ENCODE measurements at places on chromosomes 12 and 14.
A peak's percentile ranks its signal among the peaks of the same experiment; 100 is the strongest.

DNA sequence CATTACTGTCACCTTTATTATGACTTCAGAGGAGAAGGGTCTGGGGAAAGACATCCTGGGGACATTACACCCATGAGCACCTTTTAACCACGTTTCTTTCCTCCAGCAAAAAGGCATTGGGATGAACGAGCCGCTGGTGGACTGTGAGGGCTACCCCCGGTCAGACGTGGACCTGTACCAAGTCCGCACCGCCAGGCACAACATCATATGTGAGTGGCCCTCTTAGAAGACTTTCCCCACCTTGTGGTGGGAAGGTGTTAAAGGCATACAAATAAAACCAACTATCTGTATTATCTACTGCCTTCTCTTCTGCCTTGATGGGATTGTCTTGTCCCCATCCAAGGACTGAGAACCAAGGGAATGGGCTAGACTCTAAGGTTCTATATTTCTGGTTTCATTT lies 6.0 kb downstream of the PSMD9 start:
- no peak for DNase-seq

DNA sequence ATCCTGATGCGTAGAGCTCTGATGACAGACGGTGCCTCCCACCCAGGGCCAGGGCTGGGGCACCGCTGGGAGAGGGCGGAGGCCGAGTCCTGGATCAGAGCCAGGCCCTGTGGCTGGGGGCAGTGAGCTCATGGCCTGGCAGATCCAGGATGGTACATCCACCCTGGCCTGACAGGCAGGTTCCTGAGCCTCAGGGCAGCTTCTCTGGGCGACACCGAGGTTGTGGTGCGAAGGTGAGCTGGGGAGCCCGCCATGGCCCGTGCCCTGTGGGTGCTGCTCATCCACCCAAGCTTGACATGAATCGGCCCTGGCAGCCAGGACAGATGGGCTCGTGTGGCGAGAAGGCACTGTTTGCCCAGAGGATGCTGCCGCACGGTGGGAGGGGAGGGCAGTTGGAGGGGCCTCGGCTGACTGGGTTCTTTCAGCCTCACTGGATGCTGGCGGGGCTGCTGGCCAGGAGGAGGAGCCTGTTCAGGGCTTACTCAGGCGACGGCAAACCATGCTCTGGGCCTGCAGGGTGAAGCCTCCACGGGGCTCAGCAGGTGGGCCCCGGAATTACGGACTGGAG lies 16.6 kb downstream of the LRTM2 start:
- DNase-seq: peak; percentile 95

DNA sequence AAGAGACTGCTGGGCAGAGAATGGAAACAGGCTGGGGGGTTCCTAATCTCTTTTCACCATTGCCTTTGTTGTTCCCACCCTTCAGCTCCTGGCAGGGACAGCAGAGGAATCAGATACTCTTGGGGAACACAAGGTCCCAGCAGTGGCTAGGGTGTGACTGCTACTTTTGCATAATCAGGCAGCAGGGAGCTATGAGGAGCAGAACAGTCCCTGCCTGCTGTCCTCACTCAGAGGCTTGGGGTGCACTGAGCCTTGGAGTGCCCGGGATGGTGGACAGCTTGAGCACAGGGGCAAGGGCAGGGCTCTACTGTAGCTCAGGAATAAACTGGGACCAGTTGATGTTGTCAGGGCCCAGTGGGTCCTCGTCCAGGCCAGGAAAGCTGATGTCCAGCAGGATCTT lies 1.5 kb upstream of the TEX52 start:
- DNase-seq: no peak

GRCh38 chr14:78182722-78183121 lies 12.5 kb downstream of the NRXN3 start:
- peak; percentile 20 for DNase-seq

DNA sequence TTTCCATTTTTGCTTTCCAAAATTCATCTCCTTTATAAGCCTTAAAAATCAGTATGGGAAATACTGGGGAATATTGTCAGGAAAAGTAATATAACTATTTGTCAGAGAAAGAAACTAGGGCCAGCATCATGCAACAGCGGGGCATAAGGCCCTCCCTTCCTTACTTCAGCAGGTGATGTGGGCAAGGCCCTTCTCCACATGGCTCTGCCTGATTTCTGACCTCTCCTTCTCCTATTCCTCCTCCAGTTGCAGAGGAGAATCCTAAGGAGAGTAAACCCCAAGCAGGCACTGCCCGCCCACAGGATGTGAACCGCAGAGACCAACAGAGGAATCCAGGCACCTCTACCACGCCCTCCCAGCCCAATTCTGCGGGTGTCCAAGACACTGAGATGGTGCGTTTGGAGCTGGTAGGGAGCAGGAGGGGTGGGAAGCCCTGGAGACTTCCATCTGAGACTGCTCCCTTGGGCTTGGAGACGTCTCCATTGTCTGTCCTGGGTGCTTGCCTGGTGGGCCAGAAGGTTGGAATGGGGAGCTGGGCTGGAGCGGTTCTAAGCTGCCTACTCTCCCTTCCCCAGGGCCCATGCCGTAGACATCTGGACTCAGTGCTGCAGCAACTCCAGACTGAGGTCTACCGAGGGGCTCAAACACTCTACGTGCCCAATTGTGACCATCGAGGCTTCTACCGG lies 2.7 kb upstream of the SOAT2 start:
- no peak for DNase-seq

DNA sequence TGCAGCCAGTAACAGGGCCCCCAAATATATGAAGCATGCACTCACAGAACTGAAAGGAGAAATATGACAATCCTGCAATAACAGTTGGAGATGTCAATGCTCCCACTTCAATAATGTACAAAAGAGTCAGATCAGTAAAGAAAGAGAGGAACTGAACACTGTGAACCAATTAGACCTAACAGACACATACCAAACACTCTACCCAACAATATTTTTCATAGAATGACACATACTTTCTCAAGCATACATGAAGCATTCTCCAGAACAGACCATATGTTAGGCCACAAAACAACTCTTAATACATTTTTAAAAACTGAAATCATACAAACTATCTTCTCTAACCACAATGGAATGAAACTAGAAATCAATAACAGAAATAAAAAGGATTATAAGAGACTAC lies 80.2 kb downstream of the ELK3 start:
- DNase-seq: no peak

Measured in NCI-H1092 treated with DMSO at 0.1 percent for 48 hours (cell line).